ENCODE measurements at places on chromosomes 1 and 21. TPM values are rescaled to one million over a fixed set of nuclear protein-coding genes. Genes with fewer than 3 reads are reported as not detected.

- no peak for DNase-seq
Measured at GRCh38 chr1:3399732-3400131, 54.7 kb upstream of the ARHGEF16 start.

DNA sequence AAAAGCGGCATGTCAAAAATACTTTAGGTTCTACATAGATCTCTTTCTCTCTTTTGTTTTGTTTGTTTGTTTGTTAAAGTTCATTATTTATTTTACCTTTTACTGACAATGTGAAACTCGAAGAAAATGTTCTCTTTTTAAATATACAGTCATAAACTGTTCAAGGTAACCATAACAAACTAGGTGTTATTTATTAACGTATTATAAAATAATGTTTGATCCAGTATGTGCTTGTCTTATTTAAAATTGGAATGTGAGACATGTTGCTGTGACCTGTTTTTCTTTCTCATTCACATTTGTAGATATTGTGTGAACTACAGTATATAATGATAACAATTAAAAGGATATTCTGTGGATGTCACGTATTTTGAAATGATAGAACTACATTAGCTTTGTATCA, 5.9 kb upstream of the LEPR start:
- DNase-seq: no peak

GRCh38 chr1:79981481-79981880, 975.0 kb upstream of the ADGRL4 start:
- no peak for DNase-seq

Gene MIER1
- total RNA-seq: 35.5 TPM

- no peak for DNase-seq
Measured at GRCh38 chr1:200179781-200180160, 152.3 kb downstream of the NR5A2 start.

DNA sequence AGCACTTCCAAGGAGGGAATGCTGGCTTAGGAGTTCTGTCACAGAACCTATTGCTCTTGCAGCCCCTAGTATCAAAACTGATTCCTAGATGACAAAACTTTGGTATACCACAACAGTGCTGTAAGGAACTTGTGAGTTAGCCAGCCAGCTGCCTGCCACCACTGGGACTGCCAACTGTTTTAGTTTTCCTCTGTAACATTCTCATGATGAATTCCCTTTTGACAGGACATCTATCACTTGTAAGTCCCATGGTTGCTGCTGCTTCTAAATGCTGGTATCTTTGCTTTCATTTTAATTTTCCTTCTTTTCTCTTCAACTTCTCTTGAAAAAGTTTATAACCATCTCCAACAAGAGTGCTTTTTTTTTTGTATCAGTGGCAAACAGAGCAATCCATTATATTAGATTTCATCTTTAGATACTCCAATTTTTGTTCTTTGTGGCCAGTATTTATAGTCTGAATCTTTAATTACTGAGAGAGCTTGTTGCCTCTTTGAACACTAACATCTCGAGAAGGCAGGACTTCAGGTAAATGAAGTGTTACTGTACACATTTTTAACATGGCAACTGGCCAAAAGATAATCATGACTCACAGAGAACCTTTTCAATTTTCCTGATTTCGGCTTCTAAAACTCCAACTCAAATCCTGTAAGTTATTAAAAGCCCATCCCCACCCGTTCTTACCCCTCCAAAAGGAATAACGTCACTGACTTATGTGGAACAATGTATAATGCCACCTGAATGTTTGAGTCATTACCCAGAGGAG, 19.8 kb downstream of the DBT start:
- DNase-seq: no peak

Gene C1orf210
- total RNA-seq: not detected
